Activated T-helper 1 cell treated with anti-CD3 and anti-CD28 coated beads, Interleukin-12 subunit alpha, Interleukin-12 subunit beta, Interleukin-2, Interleukin-4 antibody, amounts not matched to agents 30 ng/mL and 10 ng/mL and 1 ng/mL, durations not matched to agents 14 hours and 24 hours and 36 hours (primary cell): ENCODE measurements at places on chromosomes 12 and 14. TPM values are rescaled to one million over a fixed set of nuclear protein-coding genes. Genes with fewer than 3 reads are reported as not detected.

DNA sequence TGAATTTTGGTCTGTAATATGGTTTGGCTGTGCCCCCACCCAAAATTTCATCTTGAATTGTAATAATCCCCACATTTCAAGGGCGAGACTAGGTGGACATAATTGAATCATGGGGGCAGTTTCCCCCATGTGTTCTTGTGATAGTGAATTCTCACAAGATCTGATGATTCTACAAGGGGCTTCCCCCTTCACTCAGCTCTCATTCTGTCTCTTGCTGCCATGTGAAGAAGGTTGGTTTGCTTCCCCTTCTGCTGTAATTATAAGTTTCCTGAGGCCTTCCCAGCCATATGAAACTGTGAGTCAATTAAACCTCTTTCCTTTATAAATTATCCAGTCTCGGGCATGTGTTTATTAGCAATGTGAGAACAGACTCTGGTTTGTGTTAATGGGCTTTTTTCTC lies 5.9 kb downstream of the LRRC9 start:
- DNase-seq: no peak

DNA sequence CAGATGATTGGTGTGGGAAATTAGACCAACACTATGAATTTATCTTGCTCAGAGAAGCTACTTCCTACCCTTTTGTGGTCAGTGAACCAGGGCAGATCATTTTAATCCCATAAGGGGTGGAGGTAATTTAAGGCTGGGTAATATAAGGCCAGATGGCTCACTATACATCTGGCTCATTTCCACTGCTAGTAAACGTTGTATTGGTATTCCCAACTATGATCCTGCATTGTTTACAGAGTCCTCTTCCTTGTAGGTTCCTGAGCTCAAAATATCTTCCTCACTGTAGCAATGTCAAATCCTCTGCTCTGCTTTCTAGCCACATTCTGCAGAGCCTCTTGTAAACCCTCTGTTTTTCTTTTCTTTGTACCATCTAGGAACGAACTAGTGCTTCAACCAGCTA lies 93.0 kb upstream of the MGAT4C start:
- DNase-seq: no peak

Gene KCNA5
- total RNA-seq: not detected in 2 replicates

Gene POMT2
- total RNA-seq: 20.5 and 22.1 TPM in 2 replicates

- no peak for DNase-seq
Measured at GRCh38 chr14:100692859-100693558, 33.7 kb upstream of the DLK1 start.

Gene KLRF1
- not detected in 2 replicates for total RNA-seq

Gene MRPL52
- 187 and 196 TPM in 2 replicates for total RNA-seq

- no peak for DNase-seq
Measured at GRCh38 chr14:83007641-83008225, 1474.1 kb upstream of the SEL1L start.

GRCh38 chr14:44701563-44702263 lies 194.6 kb upstream of the FSCB start:
- DNase-seq: no peak

GRCh38 chr12:13167226-13167625 lies 29.3 kb upstream of the EMP1 start:
- DNase-seq: no peak

DNA sequence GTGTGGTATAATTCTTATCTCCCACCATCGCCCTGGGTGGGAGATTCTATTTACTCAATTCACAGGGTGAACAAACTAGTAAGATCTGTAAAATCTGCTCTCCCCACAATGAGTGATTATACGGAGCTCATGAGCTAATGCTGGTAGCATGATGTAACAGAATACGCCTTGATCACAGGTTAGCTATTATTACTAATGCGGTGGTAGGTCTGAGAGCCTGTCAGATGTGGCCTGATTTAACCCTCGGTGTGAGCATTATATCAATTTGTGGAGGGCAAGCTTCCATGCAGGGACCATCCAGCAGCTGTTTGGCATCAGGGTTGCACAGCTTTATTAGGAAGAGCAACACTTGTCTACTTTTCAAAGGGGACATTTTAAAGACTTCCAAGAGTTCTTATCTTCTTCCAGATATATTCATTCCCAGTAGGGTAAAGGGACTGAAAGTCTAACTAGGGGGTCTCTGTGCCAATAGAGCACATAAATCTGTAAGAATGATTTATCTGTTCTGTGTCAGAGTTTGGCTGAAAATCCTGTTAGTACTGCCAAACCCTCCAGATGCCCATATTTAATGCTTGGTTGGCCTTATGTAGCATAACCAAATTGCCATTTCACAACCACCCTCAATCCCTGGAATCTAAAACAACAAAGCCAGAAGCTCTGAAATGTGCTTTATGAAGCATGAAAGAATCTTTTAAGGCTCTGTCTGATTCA lies 18.7 kb downstream of the TSHR start:
- no peak for DNase-seq

Gene KCNH3
- total RNA-seq: 0.93 and 1.6 TPM in 2 replicates

DNA sequence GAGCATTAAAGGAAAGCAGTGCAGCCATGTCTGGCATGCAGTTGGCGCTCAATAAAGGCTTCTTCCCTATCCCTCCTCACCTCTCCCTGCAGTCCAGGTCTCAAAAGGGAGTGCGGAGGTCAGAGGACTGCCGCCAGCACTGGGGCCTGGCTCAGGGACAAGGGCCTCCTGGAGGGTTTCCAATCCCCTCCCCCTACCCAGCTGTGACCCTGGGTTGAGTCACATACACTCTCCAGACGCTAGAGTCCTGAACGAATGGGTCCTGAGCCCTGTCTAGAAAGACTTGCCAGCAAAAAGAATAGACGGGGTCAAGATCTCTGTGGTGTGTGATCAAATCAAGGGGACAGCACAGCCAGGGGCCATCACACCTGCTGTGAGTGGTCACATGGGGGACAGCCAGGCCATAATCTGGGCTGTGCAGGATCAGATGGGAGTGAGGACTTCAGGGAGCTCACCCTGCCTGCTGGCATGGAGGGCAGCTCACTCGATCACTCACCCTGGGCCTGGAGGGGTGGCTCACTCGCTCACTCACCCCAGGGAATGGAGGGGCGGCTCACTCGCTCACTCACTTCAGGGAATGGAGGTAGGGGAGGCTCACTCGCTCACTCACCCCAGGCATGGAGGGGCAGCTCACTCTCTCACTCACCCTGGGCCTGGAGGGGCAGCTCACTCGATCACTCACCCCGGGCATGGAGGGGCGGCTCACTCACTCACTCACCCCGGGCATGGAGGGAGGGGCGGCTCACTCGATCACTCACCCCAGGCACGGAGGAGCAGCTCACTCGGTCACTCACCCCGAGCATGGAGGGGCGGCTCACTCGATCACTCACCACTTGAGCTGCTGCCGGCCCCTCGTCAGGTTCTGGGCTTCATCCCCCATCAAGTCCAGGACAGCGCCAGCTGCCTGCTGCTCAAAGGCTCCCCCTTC lies 12.8 kb downstream of the CFAP73 start:
- DNase-seq: no peak

- no peak for DNase-seq
Measured at GRCh38 chr14:72741826-72742117, 152.1 kb downstream of the DPF3 start.

GRCh38 chr12:25708661-25709060 lies 155.6 kb upstream of the LMNTD1 start:
- DNase-seq: no peak

Gene ANKS1B
- 2.8 TPM in 2 replicates for total RNA-seq

DNA sequence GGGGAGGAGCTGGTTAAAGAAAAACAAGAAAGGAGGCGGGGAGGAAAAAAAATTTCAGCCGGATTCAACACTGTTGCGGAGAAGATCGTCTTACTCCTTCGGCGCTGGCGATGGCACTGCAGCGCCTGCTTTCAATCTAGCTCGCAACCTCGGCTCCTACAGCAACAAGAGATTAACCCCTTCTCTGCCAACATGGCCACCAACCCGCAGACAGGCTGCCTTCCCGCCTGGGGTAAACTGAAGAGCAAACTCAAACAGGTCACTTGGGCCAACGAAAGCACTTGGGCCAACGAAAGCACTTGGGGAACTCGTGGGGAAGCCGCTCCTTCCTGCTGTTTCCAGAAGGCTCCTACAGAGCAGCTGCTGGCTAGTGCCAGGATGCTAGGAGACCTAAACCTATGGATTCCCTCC lies 73.7 kb downstream of the CIT start:
- no peak for DNase-seq

Gene PTHLH
- not detected in 2 replicates for total RNA-seq

GRCh38 chr12:45315462-45315861 lies 99.6 kb downstream of the ANO6 start:
- DNase-seq: no peak

- DNase-seq: no peak
Measured at GRCh38 chr12:47377414-47378221, 297.9 kb upstream of the AMIGO2 start.

- DNase-seq: no peak
Measured at GRCh38 chr14:22464422-22465142, 124.4 kb downstream of the DAD1 start.

GRCh38 chr12:93896427-93896826 lies 219.3 kb downstream of the CRADD start:
- DNase-seq: no peak

GRCh38 chr12:13627536-13627935 lies 353.9 kb downstream of the GRIN2B start:
- DNase-seq: no peak

Gene DHRS2
- total RNA-seq: 1.6 and 3.0 TPM in 2 replicates

- DNase-seq: no peak
Measured at GRCh38 chr14:76644855-76645518, 116.3 kb upstream of the VASH1 start.

DNA sequence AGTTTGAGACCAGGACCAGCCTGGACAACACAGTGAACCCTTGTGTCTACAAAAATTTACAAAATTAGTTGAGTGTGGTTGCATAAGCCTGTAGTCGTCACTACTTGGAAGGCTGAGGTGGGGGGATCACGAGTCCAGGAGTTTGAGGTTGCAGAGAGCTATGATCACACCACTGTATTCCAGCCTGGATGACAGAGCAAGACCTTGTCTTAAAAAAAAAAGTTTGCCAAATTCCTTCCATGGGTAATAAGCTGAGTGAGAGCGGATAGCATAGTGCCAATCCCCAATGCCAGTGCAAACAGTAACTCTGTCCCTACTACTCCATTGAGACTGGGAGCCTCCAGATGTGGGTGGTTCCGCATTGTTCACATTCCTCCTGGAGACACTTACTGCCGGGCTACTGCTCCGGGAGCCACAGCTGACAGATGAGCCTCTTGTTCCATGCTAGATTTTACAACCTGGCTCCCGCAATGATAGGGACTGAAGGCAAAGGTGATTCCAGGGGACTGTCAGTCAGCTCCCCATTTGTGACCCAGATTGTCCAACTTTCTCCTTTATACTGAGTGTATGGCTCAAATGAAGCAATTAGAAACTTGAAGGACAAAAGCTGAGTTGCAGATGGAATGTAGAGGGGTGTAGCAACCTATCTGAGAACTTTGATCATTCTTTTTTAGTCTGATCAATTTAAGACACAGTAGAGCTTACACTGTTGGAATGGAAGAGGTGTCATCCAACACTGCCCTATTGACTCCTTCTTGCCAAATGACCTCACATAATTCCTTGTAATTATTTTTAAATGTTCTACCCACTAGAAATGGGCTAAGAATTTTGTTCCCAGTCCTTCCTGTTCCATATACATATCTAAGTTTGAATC lies 13.4 kb upstream of the FRMD6 start:
- no peak for DNase-seq

Gene NAV3
- total RNA-seq: not detected in 2 replicates

GRCh38 chr14:105890474-105891220 lies 364.3 kb downstream of the TMEM121 start:
- no peak for DNase-seq

Gene BCL11B
- 43.5 and 45.4 TPM in 2 replicates for total RNA-seq

DNA sequence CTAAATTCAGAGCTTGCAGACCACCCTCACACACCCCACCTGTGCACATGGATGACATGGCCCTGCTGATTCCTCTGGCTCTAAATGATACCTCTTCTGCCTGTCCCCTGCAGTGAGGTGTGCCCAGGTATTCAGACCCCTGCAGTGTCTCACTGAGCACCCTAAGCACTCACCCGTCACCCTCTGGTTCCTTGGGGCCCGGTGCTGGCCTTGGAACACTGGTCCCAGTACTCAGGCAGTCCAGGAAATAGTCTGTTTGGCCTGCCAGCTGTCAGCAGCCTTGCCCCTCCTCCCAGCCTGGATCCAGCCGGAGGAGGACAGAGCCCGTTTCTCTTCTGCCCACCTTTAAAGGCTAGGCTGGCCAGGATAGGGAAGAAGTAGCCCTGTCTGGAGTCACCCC lies 44.9 kb downstream of the ESRRB start:
- DNase-seq: no peak

- no peak for DNase-seq
Measured at GRCh38 chr12:47376927-47377326, 297.2 kb upstream of the AMIGO2 start.

Gene KRT75
- not detected in 2 replicates for total RNA-seq

DNA sequence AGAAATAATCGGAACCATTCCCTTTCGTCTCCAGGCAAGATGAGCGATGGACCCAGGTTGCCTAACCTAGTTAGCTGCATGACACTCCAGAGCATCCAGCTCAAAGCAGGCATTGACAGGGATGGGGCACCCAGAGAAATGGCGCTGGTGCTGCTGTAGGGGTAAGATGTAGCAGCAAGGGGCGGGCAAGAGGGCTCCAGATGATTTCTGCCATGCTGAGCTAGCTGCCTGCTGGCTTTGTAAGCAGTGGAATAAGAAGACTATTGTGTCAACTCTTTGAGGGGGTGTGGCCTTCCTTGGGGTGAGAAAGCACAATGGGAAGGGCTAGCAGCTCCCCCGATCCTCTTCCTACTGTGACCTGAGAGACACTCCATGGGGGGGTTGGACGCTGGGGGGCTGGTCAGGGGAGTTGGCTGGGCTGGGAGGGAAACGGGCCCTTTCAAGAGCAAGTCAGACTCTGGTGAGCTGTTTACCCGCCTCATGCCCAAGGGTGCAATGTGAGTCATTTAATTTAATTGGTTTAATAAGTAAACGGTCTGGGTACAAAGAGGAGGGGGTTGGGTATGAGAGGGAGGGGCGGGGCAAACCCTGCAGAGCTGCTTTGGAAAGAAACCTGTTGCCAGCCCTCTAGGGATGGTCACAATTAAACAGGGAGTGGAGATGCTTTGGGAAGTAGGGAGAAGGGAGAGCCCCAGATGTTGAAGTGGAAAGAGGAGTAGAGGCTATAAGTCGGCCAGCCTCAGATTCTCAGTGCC lies 50.5 kb downstream of the B4GALNT3 start:
- no peak for DNase-seq

- DNase-seq: no peak
Measured at GRCh38 chr14:94386085-94387031, 2.0 kb downstream of the SERPINA1 start.

GRCh38 chr14:93023039-93023438 lies 92.7 kb downstream of the ITPK1 start:
- no peak for DNase-seq

- DNase-seq: no peak
Measured at GRCh38 chr14:101062065-101062450, 158.5 kb upstream of the RTL1 start.

Gene CLEC1A
- total RNA-seq: not detected in 2 replicates

Gene TGM1
- 4.1 and 4.8 TPM in 2 replicates for total RNA-seq
